Fibroblast of skin of scalp (primary cell): ENCODE measurements at places on chromosomes 3 and 15.

GRCh38 chr3:106399761-106400160, 530.9 kb upstream of the CBLB start:
- no peak for DNase-seq

DNA sequence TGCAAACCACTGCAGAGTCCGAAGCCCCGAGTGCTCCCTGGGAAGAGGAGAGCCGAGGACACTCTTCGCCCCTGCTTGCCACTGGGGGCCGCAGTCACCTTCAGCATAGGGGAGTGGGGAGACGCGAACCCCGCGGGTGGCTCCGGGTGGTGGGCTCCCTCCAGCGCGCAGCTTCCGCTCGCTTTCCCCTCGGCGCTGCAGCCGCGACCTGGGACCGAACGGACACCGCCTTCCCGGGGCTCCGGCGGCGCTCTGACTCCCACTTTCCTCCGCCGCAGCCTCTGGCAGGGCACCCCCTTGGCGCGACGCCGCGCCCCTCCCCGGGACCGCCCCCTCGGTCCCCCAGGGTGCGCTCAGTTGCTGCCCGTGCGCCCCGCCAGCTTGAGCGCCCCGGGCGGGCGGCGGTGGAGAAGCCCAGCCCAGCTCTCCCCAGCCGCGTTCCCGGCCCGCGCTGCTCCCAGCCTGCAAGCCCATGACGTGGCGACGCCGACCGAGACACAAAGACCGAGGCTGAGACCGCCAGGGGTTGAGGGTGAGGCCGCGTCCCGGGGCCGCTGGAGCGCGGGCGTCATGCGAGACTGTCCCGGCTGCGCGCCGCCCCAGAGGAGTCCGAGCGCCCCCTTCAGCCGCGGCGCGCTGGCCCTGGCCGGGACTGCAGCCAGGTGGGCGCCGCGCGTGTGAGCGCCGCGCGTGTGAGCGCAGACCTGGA, at the start of gene MINAR1:
TSS of gene MINAR1 (plus strand) at position 701 of the 709 bp plus-strand sequence. CDS start 23,812 bp downstream, outside the sequence.
- DNase-seq: peak; percentile 78

GRCh38 chr3:139499536-139499935, 23.2 kb upstream of the RBP2 start:
- no peak for DNase-seq

DNA sequence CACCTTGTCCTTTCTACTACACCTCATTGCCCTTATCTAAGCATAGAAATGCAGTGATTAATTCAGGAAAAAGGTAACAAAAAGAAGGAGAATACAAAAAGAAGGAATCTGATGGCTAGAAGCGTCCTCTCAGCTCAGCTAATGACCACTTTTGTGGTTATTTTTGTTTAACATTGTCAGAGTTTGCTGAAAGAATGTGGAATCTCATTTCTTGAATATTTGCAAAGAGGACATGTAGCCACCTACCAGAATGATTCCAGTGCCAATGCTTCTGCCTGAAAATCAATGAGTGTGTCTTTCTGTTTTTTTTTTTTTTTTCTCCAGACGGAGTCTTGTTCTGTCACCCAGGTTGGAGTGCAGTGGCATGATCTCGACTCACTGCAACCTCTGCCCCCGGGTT, 24.5 kb downstream of the NANOGP8 start:
- peak; percentile 38 for DNase-seq

DNA sequence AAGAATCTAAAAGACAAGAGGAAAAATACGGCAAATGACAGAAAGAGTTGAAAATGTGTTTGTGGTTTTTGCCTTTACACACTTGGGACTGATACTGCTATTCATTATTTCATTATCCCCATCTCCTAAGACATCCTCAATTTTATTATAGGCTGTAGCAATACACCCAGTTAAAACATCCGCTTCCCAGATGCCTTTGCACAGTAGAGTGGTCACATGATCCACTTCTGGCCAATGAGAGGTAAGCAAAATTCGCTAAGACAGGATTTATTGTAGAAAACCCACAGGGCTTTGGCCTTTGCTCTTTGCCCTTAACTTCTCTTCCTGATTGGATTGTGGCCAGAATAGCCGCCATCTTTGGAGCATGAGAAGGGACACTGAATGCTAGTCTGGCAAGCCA, 53.2 kb upstream of the BOC start:
- DNase-seq: no peak

DNA sequence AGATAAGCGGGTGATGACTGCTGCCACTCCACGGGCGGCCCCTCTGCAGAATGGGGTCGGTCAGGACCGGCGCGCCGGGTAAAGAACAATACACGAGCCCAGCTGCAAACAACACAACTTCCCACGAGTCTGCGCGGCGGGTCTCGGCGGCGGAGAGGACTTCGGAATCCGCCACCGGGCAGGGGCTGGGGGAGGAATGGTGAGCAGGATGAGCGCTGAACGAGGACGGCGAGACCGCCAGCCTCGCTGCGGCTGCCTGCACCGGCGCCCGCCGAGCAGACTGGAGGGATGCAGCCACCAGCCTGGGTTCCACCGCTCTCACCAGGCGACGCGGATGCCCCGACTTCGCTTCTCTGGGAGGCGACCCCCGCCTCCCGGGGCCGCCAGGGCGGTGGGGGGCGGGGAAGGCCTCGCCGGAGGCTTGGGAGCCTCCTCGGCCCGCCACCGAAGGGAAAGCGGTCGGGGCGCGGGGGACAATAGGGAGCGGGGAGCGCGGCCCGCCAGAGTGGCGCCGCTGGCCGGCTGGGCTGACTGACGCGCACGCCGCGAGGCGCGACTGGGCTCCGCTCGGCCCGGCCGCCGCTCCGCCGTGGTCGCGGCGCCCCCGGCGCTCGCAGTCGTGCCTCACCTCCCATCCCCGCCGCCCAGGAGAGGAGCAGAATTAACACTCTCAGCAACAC, 515 bp downstream of the ADAM10 start:
- DNase-seq: peak; percentile 46

GRCh38 chr3:114878114-114878839, 268.8 kb downstream of the ZBTB20 start:
- DNase-seq: peak; percentile 12

GRCh38 chr3:184524981-184525336, 36.6 kb upstream of the EPHB3 start:
- DNase-seq: no peak

GRCh38 chr3:172511783-172512762, 11.2 kb downstream of the TNFSF10 start:
- peak; percentile 18 for DNase-seq

- DNase-seq: no peak
Measured at GRCh38 chr3:60176614-60177013, 1074.6 kb downstream of the FHIT start.

GRCh38 chr3:190169243-190169642, 48.5 kb upstream of the P3H2 start:
- no peak for DNase-seq

DNA sequence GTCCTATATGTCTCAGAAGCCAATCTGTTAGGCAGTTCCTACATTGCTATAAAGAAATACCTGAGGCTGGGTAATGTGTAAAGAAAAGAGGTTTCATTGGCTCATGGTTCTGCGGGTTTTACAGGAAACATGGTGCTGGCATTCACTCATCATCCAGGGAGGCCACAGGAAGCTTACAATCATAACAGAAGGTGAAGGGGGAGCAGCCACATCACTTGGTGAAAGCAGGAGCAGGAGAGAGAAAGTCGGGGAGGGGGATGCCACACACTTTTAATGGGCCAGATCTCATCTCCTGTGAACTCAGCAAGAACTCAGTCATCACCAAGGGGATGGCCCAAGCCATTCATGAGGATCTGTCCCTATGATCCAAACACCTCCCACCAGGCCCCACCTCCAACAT, 9.1 kb downstream of the SLC49A4 start:
- no peak for DNase-seq

GRCh38 chr3:43445820-43446219, 159.5 kb downstream of the SNRK start:
- DNase-seq: no peak
